Hypothalamus (tissue), 51 donors: ENCODE measurements at places on chromosomes 11 and 22.

DNA sequence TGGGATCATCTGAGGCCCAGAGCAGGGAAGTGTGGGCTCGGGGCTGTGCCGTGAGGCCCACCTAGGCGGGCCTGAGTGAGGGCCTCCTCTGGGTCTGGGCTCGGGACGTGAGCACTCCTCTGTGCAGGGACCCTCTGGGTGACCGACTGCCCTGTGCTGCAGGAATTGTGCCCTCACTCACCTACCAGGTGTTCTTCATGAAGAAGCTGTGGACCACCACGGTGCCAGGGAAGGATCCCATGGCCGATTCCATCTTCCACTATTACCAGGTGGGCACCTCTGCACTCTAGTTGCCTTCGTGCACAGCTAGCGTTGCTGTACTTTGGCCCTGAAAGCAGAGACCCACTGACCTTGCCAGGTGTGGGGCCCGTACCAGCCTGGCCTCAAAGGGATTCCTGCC is 80.5 kb downstream of the MYO7A start:
- DNase-seq, result no peak

GRCh38 chr11:10303558-10304363 is 1.1 kb upstream of the ADM start:
- no peak for DNase-seq

DNA sequence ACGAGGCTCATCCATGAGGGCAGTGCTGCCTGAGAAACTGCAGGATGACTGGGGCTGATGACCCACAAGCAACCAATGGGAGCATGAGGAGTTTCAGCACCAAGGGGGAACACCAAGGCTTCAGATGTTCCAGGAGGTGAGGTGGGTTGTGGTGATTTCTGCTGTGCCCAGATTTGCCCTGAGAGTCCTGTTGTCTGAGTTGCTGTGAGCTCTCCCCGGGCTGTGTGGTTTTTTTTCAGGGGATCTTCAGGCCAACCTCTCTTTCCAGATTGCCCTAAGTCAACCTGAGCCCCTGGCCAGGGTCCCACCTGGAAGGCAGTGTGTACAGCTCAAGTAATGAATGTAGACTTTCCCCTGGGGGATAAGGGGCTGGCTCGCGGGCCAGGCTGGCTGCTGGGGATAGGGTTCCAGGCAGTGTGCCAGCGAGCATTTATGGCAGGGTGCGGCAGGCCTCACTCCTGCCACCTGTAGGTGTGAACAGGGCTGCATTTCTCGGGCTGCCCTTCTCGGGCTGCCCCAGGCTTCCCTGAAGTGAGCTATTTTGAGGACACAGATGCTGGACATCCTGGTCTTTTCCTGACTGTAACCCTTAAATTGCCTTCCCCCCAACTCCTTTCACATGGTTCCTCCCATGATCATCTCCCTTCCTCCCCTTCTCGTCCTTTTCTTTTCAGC is 9.8 kb downstream of the SLC22A6 start:
- no peak for DNase-seq

GRCh38 chr22:42344361-42344905 is 74.0 kb upstream of the TCF20 start:
- peak; percentile 47 for DNase-seq

- no peak for DNase-seq
Measured at GRCh38 chr11:87260811-87261210, 223.1 kb downstream of the TMEM135 start.

DNA sequence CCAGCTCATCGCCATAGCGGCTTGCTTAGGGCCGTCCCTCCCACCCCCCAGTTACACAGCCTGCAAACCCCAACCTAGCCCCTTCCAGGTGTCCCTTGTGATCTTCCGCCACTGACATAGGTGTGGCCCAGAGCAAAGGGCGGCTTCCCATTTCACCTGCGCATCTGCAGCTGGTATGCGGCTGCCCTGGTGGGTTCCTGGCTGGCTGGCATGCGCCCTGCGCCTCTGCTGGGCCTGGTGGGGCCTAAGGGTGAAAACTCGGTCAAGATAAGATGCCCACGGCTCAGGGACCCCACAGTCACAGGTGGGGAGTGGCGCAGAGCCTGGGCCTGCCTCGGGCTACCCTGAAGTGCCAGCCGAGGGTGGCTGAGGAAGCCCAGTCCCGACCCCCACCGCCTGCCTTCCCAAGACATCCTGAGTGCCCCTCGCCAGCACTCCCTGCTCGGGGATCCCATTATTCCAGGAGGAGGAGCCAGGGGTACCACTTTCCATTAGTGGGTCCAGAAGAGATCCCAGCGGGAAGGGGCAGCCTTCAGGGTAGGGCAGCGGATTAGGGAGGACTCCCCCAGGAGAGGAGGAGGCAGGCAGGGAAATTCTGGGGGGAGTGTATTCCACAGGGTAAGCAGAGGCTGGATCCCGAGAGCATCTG is 36.9 kb upstream of the KCNQ1OT1 start:
- no peak for DNase-seq

- no peak for DNase-seq
Measured at GRCh38 chr11:8488395-8488794, 105.6 kb downstream of the STK33 start.

GRCh38 chr11:47233051-47233450 is 15.6 kb downstream of the ACP2 start:
- DNase-seq, result no peak

GRCh38 chr11:10201343-10201742 is 92.7 kb downstream of the SBF2 start:
- no peak for DNase-seq

GRCh38 chr11:121611242-121611641 is 158.5 kb upstream of the SORL1-AS1 start:
- DNase-seq, result no peak

DNA sequence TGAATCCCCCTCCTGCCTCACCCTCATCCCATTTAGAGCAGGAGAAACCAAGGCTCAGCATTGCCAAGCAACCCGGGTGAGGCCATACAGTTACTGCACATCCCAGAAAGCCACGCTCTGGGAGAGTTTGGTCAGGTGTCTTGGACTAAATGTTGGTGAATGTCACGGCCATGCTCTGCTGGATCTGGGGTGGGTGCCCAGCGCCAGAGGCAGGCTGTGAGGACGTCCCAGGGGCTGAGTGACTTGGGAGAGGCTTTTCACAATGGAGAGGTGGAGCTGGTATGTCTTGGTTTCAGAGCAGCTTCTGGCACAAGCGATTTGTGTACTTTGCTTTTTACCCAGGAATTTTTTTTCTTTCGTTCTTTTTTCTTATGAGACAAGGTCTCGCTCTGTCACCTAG is 6.6 kb downstream of the SERHL2 start:
- no peak for DNase-seq

DNA sequence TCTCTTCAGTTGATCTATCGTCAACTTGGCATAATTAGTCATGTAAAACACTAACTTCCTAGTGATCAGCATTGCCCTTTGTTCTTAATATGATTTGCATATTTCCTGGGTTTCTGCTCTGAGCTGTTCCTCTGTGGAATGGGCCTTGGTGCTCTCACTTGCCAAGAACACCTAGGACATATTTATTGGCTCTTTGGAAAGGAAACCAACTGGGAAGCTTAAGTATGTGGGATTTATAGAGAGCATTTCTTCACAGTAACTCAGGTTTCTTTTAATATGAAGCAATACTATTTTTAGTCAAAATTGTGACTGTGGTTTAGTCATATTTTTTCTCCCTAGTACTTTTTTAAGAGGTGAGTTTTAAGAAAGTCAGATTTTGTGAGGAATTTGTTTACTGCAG is 28.8 kb downstream of the FAT3 start:
- DNase-seq, result no peak

DNA sequence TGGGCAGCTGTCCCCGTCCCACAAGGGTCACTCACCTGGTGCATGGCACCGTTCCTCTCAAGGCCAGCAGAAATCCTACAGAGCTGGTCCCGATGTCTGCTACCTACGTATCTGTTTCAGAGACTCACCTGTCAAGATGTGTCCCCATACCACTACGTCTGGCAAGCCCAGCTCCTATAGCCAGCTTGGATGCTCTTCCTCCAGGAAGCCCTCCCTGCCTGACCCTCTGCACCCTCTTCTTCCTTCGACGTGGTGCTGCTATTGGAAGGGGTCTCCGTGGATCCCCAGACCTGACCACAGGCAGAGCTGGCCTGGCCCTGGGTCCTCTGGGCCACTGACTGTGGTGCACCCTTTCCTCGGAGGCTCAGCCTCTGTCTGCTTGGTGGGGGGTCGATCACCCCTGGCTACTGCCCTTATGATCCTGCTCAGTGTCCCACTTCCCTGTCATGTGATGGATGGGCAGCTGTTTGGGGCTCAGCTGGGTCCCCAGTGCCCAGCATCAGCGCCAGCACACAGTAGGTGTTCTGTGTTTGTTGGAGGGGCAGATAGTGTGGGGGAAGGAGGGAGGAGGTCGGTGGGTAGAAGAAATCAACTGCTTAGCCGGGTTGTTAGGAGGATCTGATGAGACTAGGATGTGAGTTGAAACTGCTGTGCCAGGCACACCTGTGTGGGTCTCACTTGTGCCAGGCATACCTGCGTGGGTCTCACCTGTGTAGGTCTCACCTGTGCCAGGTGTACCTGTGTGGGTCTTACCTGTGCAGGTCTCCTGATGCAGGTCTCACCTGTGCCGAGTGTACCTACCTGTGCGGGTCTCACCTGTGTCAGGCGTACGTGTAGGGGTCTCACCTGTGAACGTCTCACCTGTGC is 21.7 kb upstream of the ARHGAP8 start:
- DNase-seq, result no peak

DNA sequence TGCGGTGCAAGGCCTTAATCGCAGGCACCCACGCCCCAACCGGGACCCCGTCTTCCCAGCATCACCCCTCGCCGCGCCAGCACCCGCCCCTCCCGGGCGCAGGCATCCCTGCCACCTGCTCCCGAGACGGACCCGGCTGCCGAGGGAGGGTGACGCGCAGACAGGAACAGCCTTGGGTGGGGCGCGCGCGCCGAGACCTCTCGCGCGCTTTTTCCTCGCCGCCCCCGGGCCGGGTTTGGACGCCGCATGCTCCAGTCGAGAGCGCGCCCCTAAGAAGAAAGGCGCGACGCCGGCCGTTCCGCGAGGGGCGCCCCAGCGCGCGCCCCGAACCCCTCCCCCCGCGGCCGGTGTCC is 504 bp downstream of the CFL1 start:
- no peak for DNase-seq

GRCh38 chr22:48306785-48307510 is 1520.7 kb downstream of the BRD1 start:
- no peak for DNase-seq

DNA sequence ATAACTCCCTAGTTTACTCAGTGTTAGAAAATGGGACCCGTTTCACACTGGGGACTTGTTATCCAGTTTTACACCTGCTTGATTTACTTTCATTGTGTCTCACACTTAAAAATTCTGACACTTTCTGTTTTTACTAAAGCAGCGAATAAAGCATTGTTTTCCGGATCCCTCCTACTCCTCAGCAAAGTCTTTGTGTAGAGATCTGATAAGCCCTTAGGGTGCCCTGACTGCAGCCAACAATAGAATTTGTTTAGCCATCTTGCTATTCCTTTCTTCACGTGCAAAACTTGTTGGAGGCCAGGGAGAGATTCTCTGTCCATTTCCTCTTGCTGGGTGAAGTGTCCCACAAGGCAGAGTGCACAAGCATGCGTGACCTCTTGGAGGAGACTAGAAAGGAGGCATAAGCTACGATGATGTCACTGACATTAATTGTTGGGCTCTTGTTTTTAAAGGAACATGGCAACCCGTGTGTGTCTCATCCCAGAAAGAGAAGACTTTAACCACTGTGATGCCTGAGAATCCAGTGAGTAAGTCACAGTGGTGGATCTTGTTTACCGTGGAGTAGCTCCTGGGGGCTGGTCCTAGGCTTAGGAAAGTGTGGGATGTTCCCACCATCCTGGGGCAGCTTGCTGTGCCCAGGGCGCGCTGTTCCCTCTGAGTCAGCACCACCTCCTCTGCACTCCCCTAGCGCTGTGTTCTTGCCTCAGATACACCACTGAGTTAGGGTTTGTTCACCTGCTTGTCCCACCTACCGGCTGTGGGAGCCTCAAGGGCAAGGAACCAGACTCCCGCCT is 27.7 kb downstream of the MICAL2 start:
- DNase-seq, result no peak

DNA sequence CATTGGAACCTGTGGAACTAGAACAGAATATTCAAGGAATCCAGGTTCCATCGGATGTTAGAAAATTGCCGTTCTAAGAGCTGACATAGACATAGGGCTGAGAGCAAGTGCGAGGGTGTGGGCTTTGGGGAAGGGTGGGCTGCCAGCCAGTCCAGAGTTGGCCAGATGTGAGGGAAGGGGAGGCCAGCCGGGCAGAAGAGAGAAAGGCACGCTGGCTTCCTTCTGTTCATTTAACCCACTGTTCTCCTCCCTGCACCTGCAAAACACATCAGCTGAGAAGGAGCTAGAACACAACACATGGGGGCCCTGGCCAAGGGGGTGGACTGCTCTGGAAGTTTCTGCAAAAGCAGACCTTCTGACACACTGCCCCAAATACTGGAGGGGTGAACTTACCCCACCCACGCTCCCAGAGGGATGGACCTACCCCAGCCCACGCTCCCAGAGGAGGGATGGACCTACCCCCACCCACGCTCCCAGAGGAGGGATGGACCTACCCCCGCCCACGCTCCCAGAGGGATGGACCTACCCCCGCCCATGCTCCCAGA is 98.0 kb downstream of the SHANK2 start:
- DNase-seq, result no peak

DNA sequence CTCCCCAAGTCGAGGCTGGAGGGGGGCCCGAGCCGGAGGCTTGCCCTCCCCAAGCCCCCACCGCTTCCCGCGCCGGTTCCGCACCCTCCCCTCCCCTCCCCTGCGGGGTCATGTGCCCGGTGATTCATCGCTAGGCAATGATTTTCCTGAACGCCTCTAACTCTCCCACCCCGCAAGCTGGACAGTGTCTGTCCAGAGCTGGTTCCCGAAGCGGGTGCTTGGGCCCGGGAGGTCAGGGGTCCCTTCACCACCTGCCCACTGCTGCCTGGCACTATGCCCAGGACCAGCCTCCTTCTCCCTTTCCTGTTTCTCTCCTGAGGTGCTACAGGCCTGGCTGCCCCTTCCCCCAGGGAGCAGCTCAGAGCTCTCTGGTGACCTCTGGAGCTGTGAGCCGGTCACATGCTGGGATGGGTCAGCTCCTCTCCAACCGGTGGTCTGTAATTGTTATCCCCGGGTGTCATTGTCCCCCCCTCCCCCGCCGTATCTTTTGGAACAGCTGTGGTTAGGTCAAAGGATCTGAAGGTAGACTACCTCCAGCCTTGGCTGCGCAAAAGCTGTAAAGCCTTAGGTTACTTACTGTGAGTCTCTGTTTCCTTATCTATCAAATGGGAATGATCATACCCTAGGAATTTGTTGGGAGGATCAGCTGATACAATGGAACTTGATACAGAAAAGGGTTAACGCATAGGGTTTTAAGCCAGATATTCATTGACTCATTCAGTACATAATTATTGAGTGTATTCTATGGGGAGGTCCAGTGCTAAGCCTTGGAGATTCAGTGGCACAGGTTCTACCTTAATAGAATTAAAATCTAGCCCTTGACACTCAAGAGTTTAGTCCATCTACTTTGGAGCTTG is 753 bp downstream of the STX3 start:
- DNase-seq, result peak; percentile 37
